ENCODE measurements at places on chromosomes 2 and 18.
A peak's percentile ranks its signal among the peaks of the same experiment; 100 is the strongest.

DNA sequence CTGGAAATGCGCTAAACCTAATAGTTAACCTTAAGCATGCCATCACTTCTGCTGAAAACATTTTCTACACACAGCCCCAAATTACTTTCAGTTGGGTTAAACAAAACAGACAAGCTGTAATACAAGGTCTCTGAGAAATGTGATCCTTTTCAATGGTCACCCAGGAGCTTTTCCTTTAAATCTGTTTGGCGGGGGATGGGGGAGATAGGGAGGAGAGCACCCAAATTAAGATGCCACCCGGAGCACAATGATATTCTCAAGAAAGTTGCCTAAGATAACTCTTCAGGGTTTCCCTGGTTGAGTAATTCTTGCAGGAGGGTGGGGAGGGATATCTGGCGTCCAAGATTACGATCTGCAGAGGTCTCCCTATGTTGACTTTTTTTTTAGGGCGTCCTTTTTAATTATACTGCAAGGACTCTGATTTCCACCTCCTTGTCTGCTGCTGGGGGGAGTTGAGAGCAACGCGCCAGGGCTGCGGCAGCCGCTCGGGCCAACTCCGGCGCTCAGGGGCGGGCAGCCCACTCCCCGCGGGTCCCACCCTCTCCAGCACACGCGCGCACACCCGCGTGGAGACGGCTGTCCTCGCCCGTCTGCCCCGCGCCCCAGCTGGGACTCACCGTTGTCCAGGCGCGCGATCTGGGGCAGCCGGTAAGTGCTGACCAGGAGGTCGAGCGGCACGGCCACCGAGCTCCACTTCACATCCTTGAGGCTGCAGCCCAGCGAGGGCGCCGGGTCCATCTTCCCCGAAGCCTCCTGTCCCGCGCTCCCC is 807 bp downstream of the GAREM1 start:
- peak; percentile 1 for DNase-seq

GRCh38 chr2:109117780-109118179 is 11.2 kb upstream of the SH3RF3 start:
- no peak for DNase-seq

GRCh38 chr2:136310797-136311603 is 193.1 kb upstream of the CXCR4 start:
- DNase-seq: peak; percentile 73

DNA sequence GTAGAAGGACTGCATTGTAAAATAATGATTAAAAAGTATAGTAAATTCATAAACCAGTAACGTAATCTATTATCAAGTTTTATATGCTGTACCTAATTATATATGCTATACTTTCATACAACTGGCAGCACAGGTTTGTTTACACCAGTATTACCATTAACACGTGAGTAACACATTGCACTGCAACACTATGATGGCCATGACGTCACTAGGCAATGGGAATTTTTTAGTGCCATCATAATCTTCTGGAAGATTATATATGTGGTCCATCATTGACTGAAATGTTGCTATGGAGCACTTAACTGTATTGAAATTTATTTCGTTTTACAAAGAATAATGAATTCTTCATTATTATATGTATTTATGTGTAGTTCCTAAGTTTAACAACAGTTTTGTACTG is 45.9 kb downstream of the FAM171B start:
- no peak for DNase-seq

DNA sequence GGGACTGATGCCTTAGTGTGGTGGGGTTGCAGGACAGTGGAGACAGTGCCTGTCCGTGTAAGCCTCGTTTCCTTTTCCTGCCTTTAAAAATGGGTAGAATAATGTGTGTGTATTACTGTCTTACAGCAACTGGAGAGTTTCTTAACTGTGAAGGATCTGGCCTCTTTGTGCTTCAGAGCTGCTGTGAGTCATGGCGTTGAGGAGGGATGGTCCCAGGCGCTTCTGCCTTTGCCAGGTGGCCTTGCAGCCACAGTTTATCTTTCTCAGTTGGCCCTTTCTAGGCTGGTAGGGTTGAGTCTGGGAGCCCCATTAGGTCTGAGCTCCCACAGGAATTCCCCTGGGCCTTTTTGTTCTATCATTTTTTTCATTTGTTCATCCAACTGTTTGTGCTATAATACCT is 9.2 kb downstream of the PRADC1 start:
- DNase-seq: no peak

DNA sequence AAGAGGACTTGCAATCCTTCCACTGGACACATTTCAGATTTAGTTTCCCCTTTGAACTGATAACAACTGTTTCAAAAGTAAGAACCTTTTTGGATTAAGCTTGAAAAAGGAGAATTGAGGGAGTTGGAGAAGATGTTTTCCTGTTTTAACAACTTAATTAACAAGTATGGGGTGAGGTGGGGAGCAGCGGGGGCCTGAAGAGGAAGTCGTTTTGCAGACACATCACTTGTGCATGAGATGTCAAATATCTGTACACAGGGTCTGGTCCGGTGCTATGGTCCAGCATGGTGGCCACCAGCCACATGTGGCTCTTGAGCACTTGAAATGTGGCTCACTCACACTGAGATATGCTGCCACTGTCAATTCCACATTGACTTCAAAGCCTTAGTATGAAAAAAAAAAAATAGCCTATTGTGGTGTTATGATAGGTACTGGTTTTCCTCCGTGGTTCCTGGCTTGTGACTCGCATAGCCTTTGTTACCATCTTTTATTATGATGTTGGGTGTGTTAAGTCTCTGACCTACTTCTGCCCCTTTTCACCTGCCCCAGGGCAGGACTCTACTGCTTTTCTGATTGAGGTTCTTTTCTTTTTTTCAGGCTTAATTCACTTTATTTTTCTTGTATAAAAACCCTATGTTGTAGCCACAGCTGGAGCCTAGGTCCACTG is 205.5 kb downstream of the BCL2 start:
- no peak for DNase-seq

DNA sequence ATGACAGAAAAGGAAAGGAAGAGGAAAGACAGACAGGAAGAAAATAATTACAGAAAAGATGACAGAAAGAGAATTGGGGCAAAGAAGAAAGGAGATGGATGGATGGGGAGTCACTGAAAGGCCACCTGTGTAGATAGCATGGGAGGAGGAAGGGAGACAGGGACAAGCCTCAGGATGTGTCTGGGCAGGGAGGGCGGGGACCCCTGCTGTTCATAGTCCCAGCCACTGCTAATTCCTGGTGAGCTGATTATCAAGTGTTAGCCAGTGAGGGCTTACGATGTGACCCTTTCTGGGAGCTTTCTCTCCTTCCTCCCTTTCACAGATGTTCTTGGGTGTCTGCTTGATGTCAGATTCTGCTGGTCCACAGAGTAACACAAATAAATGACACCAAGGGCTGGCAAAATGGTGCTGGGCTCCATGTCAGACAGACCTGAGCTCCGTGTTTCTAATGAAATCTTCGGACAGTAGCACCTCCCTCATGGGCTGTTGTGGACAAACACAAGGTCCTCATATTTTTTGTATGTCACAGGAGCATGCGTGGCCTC is 13.6 kb downstream of the FHOD3 start:
- DNase-seq: no peak

DNA sequence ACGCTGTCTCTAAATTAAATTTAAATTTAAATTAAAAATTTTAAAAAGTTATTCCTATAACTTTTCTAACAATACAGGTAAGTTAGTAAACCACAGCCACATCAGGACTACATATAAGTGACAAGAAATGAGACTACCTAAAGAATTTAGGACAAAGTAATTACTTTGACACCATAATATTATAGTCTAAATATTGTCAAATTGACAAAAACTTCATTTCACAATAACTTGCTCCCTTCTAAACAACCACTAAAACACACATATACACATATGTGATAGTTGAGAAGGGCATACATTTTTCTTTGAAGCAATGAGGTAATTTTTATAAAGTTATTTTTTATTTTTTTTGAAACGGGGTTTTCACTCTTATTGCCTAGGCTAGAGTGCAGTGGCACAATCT is 31.6 kb downstream of the FAM161A start:
- DNase-seq: no peak

DNA sequence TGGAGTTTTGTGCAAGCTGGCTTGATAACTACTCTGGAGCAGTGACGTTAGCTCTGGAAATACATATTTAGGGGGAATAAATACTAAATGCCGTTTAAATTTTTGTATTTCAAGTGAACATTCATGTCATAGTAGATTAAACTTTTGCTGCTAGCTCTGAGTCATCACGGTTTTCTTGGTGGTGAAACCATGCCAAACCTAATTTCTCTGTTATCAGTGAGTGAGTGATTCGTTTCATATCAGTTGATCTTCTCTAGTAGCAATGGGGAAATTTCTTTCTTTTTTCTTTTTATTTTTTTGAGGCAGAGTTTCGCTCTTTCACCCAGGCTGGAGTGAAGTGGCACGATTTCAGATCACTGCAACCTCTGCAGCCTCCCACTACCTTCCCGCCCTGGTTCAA is 211.1 kb downstream of the PTPRM start:
- no peak for DNase-seq

DNA sequence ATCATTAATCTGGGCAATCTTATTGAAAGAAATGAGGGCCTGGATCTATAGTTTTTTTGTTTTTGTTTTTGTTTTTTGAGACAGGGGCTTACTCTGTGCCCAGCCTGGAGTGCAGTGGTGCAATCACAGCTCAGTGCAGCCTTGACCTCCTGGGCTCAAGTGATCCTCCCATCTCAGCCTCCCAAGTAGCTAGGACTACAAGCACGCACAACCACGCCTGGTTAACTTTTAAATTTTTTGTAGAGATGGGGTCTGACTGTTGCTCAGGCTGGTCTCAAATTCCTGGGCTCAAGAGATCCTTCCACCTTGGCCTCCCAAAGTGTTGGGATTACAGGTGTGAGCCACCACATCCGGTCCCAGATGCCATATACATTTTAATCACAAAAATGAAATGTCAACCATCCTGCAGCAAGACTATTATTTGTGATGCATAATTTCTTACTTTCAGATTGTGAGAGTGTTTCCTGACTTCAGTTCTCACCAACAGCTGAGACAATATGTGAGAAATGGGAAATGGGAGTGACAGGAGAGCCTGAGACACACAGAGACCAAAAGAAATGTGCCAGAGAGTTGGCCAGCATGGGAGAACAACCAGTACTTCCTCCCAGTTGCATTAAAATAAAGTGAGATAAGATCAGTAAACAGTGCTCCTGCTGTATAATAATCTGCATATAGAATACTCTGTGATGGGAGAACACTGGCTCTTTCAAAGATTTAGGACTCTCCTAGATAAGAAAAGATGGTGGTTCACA is 87.6 kb downstream of the METTL8 start:
- DNase-seq: peak; percentile 6
